ENCODE measurements at places on chromosomes 1 and 21. TPM values are rescaled to one million over a fixed set of nuclear protein-coding genes. Genes with fewer than 3 reads are reported as not detected.

- peak overlapping the region; percentile 44 for H3K4me3 ChIP-seq
- H3K4me1 ChIP-seq: peaks cover 49% of the 10 kb centered on the region
- peaks cover 100% of the 10 kb centered on the region for H3K27me3 ChIP-seq
- no peak overlapping the region for H3K27ac ChIP-seq
- no peaks in the 10 kb centered on the region for H3K36me3 ChIP-seq
- peak; percentile 10 for DNase-seq
These were observed 415.7 kb upstream of the ESRRG start for GRCh38 chr1:217138799-217139466.

DNA sequence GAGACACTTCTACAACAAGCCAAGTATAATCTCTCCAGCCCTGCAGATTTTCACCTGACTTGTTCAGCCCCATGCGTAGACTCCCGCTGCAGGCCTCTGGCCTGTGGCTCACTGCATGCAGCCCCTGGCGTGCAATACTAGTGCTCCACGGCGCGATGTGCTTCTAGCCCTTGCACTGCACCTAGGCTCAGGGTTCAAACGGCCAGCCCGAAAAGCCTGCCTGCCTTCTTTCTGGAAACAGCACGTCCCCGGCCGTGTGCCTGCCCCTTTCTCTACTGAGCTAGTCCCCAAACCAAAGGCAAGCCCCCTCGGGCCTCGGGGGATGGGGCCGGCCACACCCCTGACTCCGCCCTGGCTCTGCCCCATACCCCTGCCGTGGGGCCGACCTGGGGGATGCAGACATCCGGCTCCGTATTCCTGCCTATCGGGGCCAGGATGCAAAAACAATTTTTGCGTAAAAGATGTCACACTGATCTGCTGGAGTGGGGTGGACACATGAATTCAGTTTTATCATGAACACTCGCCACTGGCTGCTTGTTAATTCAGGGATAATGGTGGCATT, 26.3 kb upstream of the TRAPPC10 start:
- H3K27ac ChIP-seq: no peak overlapping the region
- peaks cover 10% of the 10 kb centered on the region for H3K4me1 ChIP-seq
- H3K36me3 ChIP-seq: no peaks in the 10 kb centered on the region
- peak; percentile 65 for DNase-seq
- H3K27me3 ChIP-seq: peaks cover 5% of the 10 kb centered on the region

GRCh38 chr1:203401199-203401877, 50.4 kb upstream of the FMOD start:
- peaks cover 10% of the 10 kb centered on the region for H3K27me3 ChIP-seq
- H3K36me3 ChIP-seq: no peaks in the 10 kb centered on the region
- no peak overlapping the region for H3K27ac ChIP-seq
- DNase-seq: no peak
- H3K4me1 ChIP-seq: no peaks in the 10 kb centered on the region
- H3K4me3 ChIP-seq: no peak overlapping the region

DNA sequence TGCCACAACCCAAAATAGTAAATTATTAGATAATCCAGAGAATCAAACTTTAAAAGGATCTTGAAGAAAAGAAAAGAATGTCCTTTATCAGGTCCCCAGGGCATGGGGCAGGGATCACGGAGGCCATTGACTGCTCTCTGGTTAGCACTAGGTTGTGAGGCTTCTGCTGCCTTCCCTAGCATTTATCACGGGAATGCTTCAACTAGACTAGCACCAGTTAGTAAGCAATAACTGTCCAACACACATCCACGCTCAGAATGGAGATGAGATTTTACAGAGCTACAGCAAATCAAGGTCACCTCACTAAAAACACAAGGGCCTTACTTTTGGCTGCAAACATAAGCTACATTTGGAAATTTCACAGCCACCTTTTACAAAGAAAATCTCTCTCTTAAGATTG, 304.0 kb downstream of the NFIA start:
- no peaks in the 10 kb centered on the region for H3K4me1 ChIP-seq
- peaks cover 64% of the 10 kb centered on the region for H3K27me3 ChIP-seq
- no peaks in the 10 kb centered on the region for H3K36me3 ChIP-seq
- no peak for DNase-seq

DNA sequence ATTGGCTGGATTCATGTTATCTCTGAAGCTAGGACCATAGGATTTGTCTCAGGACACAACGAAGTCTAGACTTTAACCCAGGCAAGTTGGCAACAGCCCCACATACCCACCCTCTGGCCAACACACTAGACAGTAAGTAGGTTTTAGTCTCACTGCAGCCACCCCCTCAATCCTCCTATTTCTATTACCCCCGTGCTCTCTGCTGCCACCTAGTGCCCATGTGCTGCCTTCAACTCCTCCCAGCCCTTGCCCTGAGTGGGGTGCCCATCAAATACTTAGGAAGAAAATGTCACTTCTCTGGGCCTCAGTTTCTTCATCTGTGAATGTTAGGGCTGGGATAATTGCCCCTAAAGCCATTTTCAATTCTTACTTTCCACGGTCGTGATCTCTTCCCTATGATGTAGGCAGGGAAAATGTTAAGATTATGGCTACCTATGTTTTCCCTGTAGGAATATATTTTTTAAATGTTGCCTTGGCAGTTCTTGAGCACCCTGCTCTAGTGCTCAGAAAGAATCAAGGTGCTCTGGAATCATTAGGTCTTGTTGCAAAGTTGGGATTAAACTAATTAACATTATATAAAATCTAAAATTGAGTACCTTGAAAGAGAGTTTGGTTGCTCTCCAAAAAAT, 213.0 kb downstream of the LMX1A start:
- H3K4me3 ChIP-seq: no peak overlapping the region
- H3K27ac ChIP-seq: no peak overlapping the region
- peak; percentile 22 for DNase-seq
- H3K36me3 ChIP-seq: no peaks in the 10 kb centered on the region

GRCh38 chr1:80917225-80917624, 883.5 kb upstream of the ADGRL2 start:
- no peak overlapping the region for H3K4me3 ChIP-seq
- no peak overlapping the region for H3K27ac ChIP-seq
- no peaks in the 10 kb centered on the region for H3K4me1 ChIP-seq
- H3K36me3 ChIP-seq: no peaks in the 10 kb centered on the region

- H3K27me3 ChIP-seq: peaks cover 73% of the 10 kb centered on the region
- H3K27ac ChIP-seq: no peak overlapping the region
- peak overlapping the region; percentile 60 for H3K4me3 ChIP-seq
These were observed 934 bp downstream of the SCP2 start for GRCh38 chr1:52928015-52928404.

DNA sequence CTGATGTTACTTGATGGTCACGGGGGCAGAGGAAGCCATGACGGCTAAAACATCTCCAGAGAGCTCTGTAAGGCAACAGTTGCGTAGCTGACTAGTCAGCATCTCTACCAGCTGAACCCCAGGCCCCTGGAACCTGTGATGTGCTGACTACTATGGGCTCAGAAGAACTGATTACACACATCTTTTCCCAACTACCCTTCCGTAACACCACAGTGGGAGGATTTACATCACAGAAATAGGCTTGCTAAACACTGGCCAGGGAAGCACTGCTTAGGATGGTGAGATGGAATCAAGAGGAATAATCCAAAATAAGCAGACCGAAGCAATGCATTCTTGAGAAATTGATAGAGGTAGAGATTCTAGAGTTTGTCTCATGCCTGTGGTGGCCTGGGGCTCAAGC, 122.5 kb downstream of the SMYD2 start:
- DNase-seq: no peak
- H3K4me1 ChIP-seq: peaks cover 11% of the 10 kb centered on the region
- H3K27ac ChIP-seq: no peak overlapping the region
- no peak overlapping the region for H3K4me3 ChIP-seq

- no peak for DNase-seq
- no peak overlapping the region for H3K27ac ChIP-seq
- H3K4me1 ChIP-seq: no peaks in the 10 kb centered on the region
- no peaks in the 10 kb centered on the region for H3K36me3 ChIP-seq
- H3K27me3 ChIP-seq: no peaks in the 10 kb centered on the region
- no peak overlapping the region for H3K4me3 ChIP-seq
These were observed 60.7 kb downstream of the HSF2BP start for GRCh38 chr21:43598416-43599120.

Gene NFASC
- total RNA-seq: 3.7 TPM

Gene CCDC27
- total RNA-seq: not detected
